ENCODE measurements at places on chromosomes 2 and 18.

DNA sequence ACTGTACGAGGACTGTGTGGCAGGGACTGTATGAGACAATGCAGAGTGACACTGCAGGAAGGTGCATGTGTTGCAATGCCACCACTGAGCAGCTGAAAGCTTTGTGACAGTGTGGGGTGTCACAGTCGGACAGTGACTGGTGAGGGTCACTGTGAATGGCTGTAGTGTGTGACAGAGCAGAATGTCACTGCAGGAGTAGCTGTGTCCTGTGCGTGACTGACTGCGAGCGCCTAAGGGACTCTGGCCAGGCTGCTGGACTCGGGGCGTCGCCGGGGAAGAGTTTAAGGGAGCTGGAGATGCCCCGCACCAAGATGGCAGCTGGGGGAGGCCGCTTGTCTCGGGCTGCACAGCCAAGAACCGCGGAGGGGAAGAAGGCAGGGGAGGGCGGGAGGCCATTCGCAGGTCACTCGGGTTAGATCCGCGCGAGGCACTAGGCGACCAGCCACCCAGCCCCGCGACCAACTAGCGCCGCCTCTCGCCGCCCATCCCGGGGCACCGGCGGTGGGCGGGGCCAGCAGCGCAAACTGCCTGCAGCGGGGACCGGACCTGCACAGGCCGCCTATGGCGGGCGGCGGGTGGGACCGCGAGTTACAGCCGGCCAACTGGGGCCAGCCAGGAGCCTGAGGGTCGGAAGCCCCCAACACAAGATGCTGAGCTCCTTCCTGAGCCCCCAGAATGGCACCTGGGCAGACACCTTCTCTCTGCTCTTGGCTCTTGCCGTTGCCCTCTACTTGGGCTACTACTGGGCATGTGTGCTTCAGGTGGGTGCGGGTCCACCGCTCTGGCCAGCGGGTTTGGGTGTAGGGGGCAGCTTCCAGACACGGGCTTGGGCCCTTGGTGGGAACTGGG lies at the start of gene ABHD1:
ABHD1 (plus strand) TSS at position 514 of the 849 bp plus-strand sequence; CDS start at position 648, 134 bp downstream.
- DNase-seq, result peak; percentile 77

DNA sequence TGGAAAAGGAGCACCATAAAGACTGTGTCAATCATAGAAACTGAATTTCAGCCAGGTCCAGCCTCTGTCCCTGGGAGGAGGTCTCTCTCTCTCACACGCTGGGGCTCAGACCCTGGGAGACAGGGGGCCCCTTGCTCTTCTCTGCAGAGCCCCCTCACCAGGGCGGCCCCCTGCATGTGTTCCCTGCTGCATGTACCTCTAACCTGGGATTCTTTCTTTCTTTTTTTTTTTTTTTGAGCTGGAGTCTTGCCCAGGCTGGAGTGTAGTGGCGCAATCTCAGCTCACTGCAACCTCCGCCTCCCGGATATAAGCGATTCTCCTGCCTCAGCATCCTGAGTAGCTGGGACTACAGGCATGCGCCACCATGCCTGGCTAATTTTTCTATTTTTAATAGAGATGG lies 46.5 kb downstream of the TPO start:
- no peak for DNase-seq

DNA sequence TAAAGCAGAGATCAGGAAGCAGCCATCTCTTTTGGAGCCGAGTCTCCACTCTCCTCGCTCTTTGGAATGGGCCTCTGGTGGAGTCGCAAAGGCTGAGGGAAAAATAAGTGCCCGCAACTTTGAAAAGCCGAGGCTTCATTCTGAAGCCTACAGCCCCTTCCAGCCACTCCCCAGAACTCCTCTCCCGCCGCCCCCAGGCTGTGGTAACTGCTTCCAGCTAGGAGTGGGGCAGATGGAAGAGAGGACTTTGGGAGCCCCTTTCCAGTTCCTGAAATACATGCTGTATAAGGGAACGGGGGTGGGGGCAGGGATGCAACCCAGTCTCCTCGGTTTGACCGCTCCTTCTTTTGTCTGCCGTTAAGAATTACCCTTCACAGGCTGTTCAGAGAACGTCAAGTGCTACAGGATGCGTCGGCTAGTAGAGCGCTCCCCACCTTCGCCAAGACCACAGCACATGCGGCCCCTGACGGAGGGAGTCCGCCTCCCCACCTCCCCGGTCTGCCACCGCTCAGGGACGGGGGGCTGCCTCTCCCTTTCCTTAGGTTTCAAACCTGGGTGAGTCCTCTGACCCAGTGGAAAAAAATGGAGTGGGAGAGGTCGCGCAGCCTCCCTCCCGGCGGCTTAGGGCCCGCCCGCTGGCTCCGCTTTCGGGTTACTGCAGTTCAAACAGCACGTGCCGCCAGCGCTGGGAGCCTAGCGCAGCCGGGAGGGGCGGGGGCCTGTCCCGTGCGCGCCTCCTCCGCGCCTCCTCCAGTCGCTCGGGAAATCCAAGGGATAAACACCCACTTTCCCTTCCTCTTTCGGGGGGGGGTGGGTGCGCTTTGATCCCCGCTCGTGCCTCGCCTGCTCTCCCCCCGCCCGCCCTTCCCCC lies 4.9 kb downstream of the CYP26B1 start:
- DNase-seq, result no peak

GRCh38 chr2:96596596-96596995 lies 41.5 kb downstream of the KANSL3 start:
- no peak for DNase-seq

DNA sequence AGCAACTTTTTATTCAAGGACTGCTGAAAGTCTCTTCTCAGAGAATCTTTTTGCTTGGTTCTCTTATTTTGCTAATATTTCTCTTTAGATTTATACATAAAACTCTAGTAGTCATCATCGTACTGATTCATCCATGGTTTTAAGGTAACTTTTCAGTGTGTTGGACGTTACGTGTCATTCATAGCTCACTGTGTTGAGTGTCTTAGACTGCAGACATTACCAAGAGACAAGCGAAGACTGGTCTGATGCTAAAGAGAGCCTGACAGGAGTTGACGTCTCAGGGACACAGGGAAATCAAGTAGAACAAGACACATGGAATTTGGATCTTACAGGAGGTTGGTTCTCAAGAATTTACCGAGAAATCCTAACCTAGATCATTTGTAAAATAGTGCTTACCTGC lies 25.5 kb downstream of the RBM44 start:
- DNase-seq, result no peak

DNA sequence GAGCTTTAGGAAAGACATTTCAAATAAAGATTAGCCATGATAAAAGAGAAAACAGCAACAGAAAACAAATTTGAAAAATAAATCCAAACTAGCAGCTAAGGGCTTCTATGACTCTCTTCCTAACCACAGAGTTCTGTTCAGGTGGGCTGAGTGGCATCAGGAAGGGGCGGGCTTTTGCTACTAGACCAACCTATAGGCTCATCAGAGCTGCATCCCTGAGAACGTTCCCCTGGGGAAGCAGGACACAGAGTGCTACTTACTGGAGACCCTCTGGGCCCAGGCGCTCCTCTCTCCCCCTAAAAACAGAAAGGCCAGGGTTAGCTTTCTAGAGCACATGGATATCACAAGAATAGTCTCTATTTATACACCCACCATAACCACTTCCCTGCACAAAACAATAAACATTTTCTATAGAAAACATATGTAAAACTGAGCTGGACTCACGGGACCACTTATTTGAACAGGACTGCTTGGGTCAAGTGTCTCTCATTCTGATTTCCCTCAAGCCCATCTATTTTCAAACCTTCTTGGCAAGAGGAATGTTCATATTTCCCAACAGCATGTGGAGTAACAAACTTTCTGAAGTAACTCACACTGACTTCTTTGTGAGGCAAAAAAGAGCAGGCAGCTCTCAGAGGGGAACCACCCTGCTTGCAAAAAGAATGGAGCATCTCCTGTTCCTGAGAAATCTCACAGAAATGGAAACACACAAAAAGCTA lies 78.9 kb upstream of the LMAN1 start:
- DNase-seq, result no peak

- DNase-seq, result no peak
Measured at GRCh38 chr2:56230156-56230555, 46.4 kb downstream of the CCDC85A start.

DNA sequence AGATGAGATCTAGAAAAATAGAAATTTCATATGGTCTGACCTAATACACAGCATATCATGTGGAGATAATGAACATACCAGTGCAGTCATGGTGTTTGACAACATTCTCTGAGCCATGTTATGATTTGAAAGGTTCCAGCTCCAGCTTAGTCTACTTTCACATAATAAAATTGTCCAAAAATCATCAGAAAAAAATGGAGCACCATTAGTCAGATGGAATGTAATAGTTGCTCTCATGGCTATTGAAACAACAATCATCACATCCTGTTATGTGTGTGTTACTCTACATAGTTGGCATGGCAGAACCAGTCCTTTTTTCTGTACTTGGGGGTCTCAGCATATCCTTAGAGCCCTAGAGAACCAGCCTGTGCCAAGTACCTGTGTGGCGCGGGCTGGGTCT lies 678.9 kb upstream of the FANCL start:
- DNase-seq, result no peak

GRCh38 chr2:38836791-38837190 lies 38.9 kb downstream of the DHX57 start:
- DNase-seq, result no peak

- peak; percentile 41 for DNase-seq
Measured at GRCh38 chr2:63736354-63736753, 105.3 kb upstream of the UGP2 start.

GRCh38 chr2:7866825-7867224 lies 815.0 kb upstream of the ID2 start:
- DNase-seq, result no peak

- no peak for DNase-seq
Measured at GRCh38 chr2:207688597-207688996, 22.8 kb upstream of the CCNYL1 start.

- peak; percentile 12 for DNase-seq
Measured at GRCh38 chr18:67217551-67218166, 298.9 kb downstream of the DSEL start.

DNA sequence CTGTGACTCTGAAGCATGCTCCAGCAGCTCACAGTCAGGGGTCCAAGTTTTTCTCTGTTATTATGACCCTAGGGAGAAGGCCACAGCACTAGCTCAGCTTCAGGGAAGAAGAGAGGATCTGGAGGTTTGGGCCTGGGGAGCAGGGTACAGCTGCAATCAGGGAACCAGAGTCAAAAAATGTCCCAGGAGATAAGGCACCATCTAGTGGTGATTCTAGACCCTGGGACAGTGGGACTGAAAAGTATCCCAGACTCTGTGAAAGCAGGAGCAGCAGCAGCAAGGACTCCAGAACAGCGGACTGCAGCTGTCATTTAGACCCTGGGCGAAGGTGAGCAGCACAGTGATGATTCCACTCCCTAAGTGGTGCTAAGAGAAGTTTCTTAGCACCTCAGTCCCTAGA lies 278.4 kb upstream of the DDX18 start:
- peak; percentile 15 for DNase-seq

DNA sequence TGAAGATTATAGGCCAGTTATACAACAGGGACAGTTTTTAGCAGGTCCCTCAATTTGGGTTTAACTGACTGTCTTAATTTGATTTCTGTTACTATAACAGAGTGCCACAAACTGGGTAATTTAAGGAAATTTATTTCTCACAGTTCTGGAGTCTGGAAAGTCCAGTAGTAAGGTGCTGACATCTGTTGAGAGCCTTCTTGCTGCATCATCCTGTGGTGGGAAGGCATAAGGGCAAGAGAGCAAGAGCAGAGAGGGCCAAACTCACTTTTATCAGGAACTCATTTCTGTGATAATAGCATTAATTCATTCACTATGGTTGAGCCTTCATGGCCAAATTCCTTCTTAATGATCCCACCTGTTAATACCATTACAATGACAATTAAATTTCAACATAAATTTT lies 36.5 kb downstream of the DIS3L2 start:
- no peak for DNase-seq

DNA sequence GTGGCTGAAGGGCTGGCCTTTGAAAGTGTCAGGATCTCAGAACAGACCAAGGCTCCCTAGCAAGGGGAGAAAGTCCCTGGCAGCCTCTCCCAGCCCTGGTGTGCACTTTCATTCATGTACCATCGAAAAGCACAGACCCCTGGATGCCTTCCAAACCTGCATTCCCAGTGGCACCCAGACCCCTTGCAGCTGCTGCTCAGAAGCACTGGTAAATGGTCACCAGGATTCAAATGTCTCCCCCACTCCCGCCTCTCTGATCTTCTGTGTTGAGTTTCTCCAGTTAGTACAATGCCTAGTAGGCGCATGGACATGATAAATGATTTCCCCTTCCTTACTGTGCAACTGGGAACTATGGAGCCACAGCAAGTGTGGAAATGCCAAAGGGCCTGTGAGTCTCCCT lies 180.0 kb downstream of the GLI2 start:
- DNase-seq, result no peak

DNA sequence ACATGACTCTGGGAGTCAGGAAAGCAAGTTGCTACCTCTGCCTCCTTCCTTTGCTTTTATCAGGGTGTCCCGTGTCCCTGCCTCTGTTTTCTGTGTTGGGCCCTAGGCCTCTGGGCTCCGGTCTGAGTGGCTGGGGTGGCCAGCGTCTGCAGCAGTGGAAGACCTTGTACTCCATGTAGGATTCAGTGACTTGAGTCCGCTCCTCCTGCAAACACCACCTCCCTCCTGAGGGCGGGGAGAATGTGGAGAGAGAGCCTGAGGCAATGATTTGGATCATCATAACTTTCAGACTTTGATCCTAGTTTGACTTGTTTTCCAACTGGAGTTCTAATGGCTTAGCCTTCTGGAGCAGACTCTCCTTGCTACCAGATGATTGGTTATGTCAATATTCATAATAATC lies 30.8 kb downstream of the ATP6V1C2 start:
- no peak for DNase-seq

GRCh38 chr2:49288902-49289700 lies 134.8 kb upstream of the FSHR start:
- DNase-seq, result no peak

DNA sequence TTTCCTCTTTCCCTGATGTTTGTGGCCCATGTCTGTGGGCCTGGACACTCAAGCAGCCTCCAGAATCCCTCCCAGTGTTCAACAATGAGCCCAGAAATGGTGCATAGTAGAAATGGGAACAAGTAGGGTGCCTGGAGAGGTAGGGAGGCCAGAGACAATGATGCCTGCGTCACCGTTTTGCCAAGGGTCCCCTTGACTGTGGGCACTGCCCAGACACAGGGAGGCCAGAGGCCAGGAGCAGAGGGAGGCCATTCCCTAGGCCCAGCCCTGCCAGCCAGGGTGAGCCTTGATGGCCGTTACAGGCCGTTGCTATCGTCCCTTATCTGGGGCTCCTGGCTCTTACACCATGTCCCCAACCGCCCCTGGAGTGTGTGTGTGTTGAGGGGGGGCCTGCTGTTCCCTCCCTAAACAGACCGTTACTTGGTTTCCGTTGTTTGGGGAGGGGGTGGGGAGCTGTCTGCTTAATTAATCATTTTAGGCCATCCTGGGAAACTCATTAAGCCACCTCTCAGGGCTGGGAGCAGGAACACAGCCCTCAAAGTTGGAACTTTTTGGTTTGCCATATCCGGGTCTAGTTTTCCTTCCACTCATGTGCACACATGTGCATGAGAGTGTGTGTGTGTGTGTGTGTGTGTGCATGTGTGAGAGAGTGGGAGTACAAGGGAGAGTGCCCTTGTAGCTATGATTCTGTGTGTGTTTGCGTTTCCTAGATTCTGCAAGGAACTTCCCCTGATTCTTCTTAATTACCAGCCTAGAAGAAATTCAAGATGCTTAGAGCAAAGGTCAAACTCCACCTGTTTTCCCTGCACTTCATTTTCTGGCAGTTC lies 135.2 kb upstream of the HAAO start:
- DNase-seq, result no peak

- DNase-seq, result no peak
Measured at GRCh38 chr2:54428108-54428831, 27.9 kb upstream of the SPTBN1 start.

All from HuH-7 (cell line).